NCI-H82 (cell line): ENCODE measurements at places on chromosomes 3 and 15.

DNA sequence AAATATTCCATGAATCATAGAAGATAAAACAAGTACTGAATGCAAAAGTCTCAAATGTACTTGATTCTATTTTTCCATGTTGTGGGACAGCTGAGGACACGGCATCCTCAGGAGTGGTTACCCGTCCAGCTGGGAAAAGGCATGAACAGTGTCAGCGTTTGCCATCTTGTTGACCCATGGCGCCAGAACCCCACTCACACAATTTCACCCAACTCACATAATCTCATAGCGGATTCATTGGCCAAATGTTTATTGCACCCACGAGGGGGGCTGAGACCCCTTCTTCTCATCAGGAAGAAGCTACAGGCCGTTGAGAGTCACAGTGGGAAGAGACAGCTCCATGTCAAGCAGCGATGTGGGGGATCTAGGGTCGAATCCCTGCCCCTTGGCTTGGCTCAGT lies 72.9 kb downstream of the OCA2 start:
- DNase-seq: no peak

- DNase-seq: peak; percentile 93
Observed at GRCh38 chr3:50515565-50516439, 12.4 kb upstream of the CACNA2D2 start.

- no peak for DNase-seq
Observed at GRCh38 chr3:50154476-50154839, 666 bp upstream of the SEMA3F start.

DNA sequence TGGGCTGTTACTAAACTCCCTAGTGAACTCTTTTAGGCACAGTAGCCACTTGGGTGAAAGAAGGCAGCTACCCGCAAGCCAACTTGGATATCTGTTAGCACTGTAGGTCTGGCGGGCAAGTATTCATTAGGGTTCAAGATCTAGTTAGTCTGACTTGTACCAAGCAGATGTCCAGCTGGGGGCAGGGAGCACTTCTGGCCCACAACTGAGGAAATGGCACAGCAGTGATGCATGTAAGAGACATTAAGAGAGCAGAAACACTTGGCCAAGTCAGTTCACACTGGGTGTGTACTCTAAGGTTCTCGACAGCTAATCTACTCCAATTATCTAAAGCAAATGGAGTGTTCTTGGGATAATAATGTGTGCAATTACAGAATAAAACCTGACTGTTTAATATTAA lies 131.7 kb downstream of the CTNNB1 start:
- DNase-seq: no peak

DNA sequence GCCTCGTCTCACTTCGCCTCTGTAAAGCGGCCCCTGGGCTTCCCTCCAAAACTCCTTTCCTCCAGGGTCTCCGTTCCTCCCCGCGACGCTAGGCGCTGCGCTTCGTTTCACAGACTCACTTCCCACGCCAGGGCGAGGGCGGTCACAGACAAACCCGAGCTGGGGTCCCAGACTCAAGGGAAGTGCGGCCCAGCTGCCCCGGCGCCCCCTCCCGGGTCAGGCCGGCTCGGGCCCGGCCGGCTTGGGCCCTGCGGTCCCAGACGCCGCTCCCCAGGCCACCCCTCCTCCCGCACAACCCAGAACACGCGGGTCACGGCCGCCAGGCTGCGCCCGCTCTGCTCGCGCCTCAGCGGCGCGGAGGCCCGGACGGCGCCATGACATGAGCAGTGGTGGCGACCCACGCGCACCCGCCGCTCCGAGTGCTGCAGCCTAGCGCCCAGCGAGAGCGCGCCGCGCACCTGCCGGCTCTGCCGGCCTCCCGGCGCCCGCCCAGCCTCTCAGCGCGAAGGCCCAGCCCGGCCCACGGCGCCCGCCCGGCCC lies 547 bp downstream of the NUP210 start:
- peak; percentile 46 for DNase-seq

DNA sequence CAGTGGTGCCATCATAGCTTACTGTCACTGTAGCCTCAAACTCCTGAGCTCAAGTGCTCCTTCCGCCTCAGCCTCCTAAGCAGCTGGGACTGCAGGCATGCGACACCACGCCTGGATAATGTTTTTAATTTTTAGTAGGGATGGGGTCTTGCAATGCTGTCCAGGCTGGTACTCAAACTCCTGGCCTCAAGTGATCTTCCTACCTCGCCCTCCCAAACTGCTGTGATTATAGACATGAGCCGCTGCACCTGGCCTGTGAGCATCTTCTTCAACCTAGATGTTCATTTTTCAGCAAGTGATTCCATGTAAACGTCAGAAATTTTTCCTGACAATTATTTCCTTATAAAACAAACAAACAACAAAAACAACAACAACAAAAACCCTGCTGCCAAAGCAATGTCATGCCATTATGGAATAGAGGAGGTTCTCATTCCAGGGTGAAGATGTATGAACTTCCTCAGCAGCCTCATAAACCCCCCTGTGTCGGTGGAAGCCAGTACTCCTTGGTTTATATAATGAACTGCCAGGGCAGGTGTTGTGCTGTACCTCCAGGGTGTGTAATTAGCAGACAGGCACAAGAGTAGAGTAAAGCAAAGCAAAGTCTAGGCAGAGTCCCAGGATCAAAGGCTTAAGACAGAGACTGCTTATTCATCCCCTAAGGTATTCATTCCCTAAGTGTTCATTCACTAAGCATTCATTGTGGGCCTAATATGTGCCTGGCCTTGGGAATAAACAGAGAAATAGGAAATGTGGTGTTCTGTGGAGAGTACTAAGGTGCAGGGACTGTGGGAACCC lies 44.6 kb downstream of the NR2C2 start:
- no peak for DNase-seq

- DNase-seq: no peak
Observed at GRCh38 chr3:168647582-168647981, 551.9 kb upstream of the GOLIM4 start.

- peak; percentile 24 for DNase-seq
Observed at GRCh38 chr3:30747771-30748281, 141.4 kb downstream of the TGFBR2 start.

DNA sequence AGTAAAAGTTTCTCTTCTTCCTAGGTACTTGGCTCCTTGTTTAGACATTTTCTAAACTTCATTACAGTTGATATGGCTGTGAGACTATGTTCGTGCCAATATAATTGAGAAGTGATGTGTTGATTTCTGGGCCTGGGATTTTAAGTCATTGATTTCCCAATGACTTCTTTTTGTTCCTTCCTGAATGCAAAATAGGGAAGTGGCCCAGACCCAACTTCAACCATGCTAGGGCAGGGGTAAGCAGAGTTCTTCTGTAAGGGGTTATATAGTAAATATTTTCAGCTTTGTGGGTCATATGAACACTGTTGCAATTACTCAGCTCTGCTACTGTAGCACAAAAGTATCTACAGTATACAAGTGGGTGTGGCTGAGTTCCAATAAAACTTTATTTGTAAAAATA lies 320.1 kb upstream of the WNT5A start:
- no peak for DNase-seq

- no peak for DNase-seq
Observed at GRCh38 chr3:102443021-102443420, 8.2 kb downstream of the ZPLD1 start.

GRCh38 chr3:184712248-184713039 lies 580 bp upstream of the MAGEF1 start:
- no peak for DNase-seq

GRCh38 chr3:106068795-106069194 lies 200.0 kb upstream of the CBLB start:
- DNase-seq: no peak

- DNase-seq: no peak
Observed at GRCh38 chr3:65200310-65200970, 512.6 kb upstream of the ADAMTS9 start.

DNA sequence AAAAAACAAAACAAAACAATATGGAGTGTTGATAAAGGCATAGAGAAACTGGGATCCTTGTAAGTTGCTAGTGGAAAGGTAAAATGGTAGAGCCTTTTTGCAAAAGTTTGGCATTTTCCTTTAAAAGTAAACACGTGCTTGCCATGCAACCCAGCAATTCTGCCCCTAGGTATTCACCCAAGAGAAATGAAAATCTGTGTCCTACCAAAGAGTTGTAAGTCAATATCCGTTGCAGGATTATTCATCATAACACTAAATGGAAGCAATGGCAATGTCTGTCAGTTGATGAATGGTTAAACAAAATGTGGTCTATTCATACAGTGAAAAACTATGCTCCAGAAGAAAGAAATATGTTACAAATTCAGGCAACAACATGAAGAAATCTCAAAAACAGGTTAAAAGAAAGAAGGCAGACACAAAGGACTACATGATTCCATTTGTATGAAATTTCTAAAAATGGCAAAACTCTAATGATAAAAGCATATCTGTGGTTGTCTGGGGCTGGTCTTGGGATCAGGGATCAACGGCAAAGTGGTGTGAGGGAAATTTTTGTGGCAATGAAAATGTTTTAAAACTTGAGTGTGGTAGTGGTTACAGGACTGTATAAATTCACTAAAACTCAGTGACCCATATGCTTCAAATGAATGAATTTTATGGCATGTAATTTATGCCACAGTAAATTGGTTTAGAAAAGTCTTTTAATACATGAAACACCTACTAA lies 229.6 kb downstream of the OPA1 start:
- DNase-seq: no peak

- DNase-seq: no peak
Observed at GRCh38 chr3:152283492-152284381, 15.0 kb downstream of the MBNL1 start.

GRCh38 chr3:45258317-45258716 lies 32.2 kb upstream of the TMEM158 start:
- no peak for DNase-seq

DNA sequence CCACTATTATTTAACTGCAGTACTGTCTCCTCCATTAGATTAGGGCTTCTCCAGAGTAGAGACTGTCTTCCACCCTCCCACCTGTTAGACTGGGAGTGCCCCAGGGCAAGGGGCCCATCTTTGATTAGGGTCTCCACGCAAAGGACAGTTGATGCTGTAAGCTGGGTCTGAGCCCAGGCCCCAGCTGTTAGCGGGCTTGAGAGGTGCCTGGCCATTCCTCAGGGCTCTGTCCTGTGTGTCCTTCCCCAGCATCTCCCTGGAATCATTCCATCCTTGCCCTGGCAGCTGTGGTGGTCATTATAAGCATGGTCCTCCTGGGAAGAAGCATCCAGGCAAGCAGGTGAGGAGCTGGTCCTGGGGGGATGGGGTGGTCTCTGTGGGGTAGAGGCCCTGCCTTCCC lies 6.1 kb downstream of the SLC51B start:
- DNase-seq: no peak

DNA sequence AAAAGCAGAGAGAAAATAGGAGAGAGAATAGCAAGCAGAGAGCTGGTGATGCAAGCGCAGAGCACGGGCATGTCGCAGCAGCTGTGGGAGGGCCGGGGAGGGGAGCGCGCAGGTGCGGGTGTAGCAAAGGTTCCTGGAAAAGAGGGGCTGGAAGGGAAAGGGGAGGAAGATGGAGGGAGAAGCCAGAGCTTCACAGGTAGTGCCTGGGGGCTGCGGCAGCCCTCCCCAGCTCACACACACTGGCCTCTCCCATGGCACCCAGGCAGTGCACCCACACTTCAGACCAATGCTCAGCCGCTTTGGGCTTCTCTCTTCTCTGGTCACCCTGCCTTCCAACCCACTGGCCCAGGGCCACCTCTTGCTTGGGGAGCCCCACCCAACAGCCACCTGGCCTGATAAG lies 72.1 kb downstream of the ADAMTS7 start:
- no peak for DNase-seq

- no peak for DNase-seq
Observed at GRCh38 chr3:72234391-72234790, 449.4 kb upstream of the PROK2 start.

GRCh38 chr15:77538027-77538451 lies 94.7 kb downstream of the LINGO1 start:
- DNase-seq: no peak

GRCh38 chr3:194431554-194431953 lies 32.5 kb upstream of the GP5 start:
- DNase-seq: no peak

DNA sequence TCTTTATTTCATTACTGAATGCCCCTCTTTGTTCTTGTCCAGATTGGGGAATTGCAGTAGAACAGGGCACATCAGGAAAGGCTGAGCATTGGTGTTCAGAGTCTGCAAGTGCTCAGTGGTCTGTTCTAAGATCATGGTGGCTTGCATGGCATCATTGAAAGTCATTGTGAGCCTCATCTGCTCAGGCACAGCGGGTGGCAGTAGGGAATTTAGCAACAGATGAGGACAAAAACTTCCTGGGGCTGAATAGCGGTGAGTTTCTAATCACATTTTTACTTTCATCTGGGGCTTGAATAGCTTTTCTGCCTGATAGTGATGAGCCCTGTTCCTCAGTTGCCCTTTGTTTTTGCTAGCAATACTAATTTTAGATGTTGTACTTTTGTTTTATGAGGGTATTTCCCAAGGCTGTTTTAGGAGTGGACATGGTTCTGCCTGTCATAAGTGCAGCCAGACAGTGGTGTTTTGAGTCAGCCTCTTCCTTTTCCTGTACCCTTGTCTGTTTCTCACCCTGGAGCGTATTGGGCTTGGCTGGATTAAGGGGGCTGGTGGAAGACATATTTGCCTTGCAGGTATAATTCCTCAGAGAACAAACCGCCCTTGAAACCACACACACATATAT lies 127.2 kb upstream of the IL12A start:
- no peak for DNase-seq

DNA sequence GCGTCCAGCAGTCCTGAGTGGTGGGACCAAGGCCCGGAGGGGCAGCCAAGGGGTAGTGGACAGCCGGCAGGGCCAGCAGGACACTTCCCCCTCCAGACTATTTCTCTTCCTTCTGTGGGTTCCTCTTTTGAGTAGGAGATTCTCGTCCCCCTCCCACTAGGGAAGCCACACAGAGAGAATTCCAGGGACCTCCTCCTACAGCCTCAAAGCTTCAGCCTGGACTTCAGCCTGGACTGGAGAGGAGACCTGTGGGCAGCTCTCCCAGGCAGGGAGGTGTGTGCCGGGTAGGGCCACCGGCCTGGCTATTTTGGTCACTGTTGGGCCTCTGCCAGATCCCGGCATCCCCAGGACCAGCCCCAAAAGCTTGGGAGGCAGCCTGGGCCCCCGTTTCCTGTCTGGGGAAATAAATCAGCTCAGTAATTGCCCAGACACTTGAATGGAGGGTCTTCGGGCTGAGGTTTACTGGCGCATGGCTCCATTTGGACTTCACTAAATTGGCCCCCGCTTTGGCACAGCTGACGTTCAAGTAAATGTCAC lies 1.3 kb downstream of the SLC6A6 start:
- DNase-seq: peak; percentile 39

DNA sequence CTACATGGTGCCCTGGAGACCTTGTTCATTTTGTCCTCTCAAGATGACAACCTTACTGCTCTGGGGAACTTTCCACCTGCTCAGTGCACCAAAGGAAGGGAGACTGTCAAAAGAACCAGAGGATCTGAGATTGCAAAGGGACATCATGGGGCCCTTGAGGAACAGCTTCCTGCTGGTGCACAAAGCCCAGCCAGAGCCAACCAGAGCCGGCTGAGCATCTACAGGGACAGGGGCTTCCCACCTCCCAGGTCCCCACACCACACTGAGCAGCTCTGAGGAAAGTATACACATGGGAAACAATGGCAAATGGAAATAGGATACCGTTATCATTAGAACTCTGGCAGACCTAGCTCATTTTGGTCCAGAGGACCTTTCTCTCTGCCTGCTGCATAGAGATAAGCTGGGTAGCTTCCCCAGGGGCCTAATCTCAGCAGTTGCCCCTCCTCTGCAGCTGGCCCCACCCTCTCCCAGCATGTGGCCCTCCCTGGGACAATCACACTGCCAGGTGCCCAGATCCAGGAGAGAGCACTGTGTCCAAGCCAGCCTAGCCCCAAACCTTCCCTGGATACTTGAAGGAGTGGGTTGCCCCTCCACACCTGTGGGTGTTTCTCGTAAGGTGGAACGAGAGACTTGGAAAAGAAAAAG lies 123.4 kb upstream of the PRR20G start:
- DNase-seq: peak; percentile 90

- DNase-seq: no peak
Observed at GRCh38 chr3:33057320-33058298, 39.3 kb downstream of the GLB1 start.
